GM18507 (cell line): ENCODE measurements at places on chromosomes 13 and 19.

GRCh38 chr19:42479736-42480135 lies 37.0 kb upstream of the CXCL17 start:
- no peak for DNase-seq

GRCh38 chr19:1475751-1476437 lies 3.1 kb downstream of the C19orf25 start:
- DNase-seq, result no peak

DNA sequence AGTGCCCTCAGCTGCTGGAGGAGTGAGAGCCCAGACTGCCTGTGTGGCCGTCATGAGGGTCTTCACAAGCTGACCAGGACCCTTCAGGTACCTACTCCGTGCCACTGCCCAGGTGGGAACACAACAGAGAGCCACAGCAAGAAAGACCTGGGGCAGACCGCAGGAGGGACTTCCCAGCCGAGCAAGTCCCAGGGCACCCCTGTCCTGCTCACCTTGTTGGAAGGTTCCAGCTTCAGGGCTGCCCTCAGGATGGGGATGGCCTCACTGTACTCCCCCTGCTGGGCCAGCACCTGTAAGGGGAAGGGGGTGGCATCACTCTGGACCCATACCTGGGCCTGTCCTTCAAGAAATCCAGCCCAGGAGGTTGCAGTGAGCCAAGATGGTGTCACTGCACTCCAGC lies 10.3 kb downstream of the FKBP8 start:
- DNase-seq, result no peak

DNA sequence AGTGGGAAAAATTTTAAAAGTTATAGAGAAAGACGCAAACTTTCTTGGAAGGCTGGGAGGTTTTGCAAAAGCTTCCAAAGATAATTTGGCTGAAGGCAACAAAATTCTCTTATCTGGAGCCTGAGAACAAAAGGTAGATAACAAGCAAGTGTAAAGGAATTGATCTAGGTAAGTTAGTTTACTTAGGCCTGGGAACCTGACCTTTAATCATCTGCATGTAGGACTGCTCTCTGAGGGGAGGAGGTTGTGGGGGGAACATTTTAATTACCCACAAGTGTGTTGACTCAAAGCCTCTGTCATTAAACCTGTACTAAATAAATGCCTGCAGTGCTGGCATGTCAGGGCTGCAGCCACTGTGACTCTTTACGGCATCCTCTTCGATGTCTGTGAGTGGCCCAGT lies 532.3 kb upstream of the SLITRK5 start:
- no peak for DNase-seq

GRCh38 chr13:51844862-51845573 lies at the start of gene TMEM272:
Gene TMEM272 (minus strand): TSS chr13:51845177. CDS start chr13:51838530, 6,647 bp downstream.
- peak; percentile 45 for DNase-seq

GRCh38 chr13:51726446-51727193 lies 77.3 kb downstream of the DHRS12 start:
- no peak for DNase-seq

GRCh38 chr13:52810011-52810410 lies 38.4 kb downstream of the PCDH8 start:
- DNase-seq, result no peak

- no peak for DNase-seq
These were observed 147.0 kb upstream of the RNF113B start for GRCh38 chr13:98324105-98324504.

- DNase-seq, result no peak
These were observed 404 bp downstream of the C19orf44 start for GRCh38 chr19:16496613-16496983.

DNA sequence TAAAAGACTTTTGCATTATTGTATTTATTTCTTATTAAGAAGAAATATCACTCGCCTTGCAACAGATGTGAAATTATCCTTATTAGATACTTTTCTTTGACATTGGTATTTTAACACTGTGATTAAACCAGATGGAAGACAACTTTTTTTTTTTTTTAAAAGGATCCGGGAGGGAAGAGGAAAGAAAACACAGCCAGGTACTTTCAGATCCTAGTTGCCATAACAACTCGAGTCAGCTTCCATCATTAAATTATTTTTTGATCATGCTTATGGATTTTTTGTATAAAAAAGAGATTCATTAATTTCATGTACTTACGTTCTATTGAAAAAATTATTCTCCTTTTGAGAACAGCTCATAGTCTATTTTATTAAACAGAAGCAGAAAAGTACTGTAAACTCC lies 515.7 kb downstream of the TBC1D4 start:
- no peak for DNase-seq

DNA sequence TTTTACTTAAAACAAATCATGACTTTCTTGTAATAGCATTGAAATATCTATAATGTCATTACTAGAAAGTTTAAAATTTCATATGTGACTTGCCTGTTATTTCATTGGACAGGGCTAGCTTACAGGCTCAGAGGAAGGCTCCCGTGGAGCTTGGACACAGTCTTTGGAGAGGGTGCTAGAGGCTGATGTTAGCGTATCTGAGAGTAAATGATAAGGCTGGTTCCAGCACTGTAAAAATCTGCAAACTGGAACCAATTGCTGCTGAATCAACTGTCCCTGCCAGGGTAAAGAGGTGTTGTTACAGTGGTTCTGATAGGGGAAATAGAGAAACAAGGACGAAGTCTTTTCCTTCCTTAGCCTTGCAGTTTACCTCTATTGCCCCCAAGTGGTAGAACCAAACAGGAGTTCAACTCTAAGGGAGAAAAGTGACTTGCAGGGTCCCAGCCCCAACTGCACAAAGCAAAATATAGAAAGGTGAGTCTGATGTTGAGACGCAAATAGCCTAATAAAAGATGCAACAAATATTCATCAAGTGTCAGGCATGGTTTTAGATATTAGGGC lies 901.7 kb downstream of the DIAPH3 start:
- DNase-seq, result no peak

GRCh38 chr13:112842343-112842856 lies 126.6 kb upstream of the MCF2L start:
- DNase-seq, result no peak

- no peak for DNase-seq
These were observed 104.5 kb downstream of the URI1 start for GRCh38 chr19:30046522-30046921.

DNA sequence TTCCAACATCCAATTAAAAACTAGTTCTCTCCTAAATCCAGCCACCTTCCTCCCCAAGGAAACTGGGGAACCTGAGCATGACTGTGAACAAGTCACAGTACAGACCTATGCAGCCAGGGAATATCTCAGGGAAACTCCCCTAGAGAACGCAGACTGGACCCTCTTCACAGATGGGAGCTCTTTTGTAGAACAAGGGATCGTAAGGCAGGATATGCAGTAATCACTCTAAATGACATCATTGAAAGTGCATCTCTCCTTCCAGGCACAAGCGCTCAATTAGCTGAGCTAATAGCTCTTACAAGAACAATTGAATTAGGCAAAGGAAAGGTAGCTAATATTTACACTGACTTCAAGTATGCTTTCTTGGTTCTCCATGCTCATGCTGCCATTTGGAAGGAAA lies 1331.7 kb downstream of the UQCRFS1 start:
- DNase-seq, result no peak

DNA sequence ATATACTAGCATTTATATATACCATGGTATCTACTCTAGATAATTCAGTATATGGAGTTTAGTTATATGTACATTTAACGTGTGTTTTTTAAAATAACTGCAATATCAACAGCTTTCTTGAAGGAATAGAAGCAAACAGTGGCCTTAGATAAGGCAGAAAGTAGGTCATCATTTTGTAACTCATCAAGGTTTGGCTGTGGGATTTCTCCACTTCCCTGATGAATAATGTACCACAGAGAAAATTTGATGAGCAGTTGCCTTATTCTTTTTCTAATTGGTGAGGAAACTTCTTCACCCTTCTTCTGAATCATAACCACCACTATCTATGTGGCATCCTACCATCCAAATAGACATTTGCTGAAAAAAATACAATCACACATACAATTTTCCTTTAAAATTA lies 590.2 kb upstream of the SPRY2 start:
- DNase-seq, result no peak

- no peak for DNase-seq
These were observed 782.5 kb upstream of the SLITRK6 start for GRCh38 chr13:86581706-86582105.

GRCh38 chr13:45828256-45828968 lies 23.1 kb downstream of the SIAH3 start:
- no peak for DNase-seq

DNA sequence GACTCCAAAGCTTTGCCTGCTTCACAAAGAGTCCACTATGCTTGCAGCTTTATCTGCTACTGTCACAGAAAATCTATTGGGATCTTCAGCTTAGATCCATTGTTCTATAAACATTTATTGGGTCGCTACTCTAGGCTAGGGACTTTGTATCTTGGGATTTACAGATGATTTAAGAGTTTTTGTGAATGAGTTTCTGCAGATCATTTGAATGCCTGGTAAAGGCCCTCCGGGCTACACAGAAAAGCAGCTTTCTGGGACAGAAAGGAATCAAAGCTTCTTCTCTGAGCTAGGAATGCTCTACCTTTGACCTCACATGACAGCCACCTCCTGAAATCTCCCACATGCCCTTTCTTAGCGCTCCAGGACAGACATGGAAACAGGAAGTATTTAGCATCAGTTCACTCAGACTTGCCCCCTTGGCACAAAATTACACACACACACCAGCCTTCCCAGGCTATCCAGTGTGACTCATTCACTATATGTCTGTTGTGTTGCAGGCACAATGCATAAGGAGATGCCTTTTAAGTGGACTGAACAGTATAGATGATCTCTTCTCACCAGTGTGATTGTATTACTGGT lies 492.4 kb downstream of the DACH1 start:
- DNase-seq, result no peak

DNA sequence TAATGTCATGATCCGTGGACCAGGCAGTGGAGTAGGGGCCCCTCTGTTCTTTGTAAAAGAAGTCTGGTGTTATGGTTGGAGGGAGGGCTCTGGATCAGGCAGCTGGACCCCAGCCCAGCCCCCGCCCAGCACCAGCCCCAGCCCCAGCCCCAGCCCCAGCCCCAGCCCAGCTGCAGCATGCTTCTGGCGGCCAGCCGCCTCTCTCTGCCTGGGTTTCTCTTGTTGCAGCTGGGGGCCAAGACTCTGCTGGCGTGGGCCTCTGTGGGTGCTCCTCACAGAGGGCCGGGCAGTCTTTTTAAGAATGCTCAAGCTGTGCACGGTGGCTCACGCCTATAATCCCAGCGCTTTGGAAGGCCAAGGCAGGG lies 17.9 kb downstream of the DOT1L start:
- no peak for DNase-seq

- DNase-seq, result peak; percentile 87
These were observed 62.6 kb downstream of the KDM4B start for GRCh38 chr19:5031231-5032100.

DNA sequence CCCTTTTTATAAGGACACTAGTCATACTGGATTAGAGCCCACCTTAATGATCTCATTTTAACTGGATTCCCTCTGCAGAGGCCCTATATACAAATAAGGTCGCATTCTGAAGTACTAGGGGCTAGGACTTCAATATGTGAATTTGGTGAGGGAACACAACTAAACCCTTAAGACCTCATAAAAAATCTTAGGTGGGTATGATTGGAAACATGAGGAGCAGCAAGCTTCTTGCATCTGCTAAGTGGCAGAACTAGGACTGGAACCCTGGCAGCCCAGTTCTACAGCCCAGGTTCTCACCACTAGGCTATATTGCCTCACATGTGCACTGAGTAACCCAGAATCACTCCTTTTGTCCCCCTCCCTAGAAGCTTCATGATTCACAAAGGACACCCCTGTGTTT lies 17.1 kb upstream of the GRWD1 start:
- DNase-seq, result no peak

DNA sequence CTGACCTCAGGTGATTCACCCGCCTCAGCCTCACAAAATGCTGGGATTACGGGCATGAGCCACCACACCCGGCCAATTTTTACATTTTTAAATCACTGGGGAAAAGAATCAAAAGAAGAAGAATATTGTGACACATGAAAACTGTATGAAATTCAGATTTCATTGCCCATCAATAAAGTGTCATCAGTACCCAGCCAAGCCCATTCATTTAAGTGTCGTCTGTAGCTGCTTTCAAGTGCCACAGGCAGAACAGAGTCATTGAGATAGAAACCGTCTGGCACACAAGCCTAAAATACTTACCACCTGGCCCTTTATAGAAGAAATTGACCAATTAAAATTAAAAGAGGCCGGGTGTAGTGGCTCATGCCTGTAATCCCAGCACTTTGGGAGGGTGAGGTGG lies 15.3 kb downstream of the COLGALT1 start:
- DNase-seq, result no peak

DNA sequence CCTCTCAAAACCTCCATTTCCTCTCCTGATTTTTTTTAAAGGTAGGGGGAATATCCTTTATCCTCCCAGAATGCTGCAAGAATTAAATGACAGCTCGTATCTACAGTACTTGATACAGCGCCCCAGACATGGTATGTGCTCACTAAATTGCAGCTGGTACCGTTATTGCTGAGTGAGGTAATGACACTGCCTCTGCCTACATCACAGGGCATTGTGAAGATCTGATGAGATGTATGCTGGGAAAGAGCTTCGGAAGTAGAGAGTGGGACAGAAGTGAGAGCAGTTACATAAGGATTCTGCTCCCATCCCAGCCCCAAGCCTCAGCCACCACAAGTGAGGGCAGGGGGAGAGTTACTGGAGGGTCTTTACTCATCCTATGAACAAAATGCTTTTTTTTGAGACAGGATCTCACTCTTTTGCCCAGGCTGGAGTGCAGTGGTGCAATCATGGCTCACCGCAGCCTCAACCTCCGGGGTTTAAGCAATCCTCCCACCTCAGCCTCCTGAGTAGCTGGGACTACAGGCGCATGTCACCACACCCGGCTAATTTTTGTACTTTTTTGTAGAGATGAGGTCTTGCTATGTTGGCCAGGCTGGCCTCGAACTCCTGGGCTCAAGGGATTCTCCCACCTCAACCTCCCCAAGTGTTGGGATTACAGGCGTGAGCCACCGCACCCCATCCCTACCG lies 1.7 kb upstream of the FKRP start:
- DNase-seq, result no peak

DNA sequence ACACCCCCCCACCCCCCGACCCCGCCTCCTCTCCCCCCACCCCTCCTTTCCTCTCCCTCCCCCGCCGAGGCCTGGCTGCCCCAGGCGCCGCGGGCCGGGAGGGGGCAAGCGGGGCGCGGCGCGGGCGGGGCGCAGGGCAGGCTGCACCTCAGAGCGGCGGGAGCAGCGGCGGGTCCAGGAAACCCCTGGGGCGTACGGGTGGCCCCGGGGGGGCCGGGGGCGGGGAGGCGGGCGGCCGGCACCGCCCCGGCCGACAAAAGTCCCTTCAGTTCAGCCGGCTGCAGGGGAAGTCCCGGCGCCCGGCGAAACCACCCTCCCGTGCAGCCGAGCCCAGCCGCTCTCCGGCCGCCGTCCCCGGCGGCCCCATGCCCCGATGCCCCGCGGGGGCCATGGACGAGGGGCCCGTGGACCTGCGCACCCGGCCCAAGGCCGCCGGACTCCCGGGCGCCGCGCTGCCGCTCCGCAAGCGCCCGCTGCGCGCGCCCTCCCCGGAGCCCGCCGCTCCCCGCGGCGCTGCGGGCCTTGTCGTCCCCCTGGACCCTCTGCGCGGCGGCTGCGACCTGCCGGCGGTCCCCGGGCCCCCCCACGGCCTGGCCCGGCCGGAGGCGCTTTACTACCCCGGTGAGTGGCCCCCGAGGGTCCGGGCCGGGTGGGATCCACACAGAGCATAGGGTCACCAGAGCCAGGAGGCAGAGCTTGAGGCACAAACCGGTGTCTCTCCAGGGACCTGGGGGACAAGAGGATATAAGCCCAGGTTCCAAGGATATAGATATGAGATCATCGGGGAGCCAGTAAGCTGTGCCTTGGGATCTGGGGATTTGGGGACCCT lies at the start of gene BCL3:
TSS of gene BCL3 (plus strand) at position 283 of the 829 bp plus-strand sequence. CDS start at position 366, 83 bp downstream.
- peak; percentile 46 for DNase-seq

GRCh38 chr13:48403151-48403631 lies 9.7 kb downstream of the LPAR6 start:
- DNase-seq, result peak; percentile 5

GRCh38 chr13:98133946-98134345 lies 8.9 kb upstream of the FARP1 start:
- DNase-seq, result no peak
